Endothelial cell (in vitro differentiated cells): ENCODE measurements at places on chromosomes 3 and 15.

- DNase-seq, result no peak
Measured at GRCh38 chr15:81534124-81534523, 160.1 kb upstream of the TMC3 start.

DNA sequence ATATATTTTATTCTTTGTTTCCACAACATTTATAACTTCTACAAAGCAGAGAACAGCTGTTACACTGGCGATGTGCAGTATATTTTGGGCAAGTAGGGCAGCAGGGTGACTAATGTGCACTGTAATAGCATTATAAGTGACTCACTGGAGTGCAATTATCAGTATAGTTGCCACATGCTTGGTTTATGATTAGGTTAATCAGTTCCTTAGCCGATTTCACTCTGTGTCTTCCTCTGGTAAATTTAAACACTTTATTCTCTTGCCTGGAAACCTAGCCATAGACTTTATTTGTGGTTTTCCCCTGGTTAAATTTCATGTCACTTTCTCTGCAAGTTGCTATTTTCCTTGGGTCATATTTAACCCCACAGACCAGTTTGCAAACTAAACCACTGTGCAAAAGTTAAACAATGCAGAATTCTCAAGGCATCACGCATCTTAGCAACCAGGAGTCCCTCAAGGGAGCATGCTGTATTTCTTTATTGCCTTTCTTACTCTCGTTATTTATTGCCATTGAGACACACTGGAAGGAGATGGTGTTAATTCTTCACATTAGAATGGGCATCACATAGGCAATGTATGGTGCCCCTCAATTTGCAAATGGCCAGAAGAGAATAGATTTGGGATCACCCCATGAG lies 690.2 kb upstream of the DPPA4 start:
- DNase-seq, result no peak

- DNase-seq, result no peak
Measured at GRCh38 chr15:74449643-74450205, 11.2 kb downstream of the UBL7 start.

GRCh38 chr3:121894301-121894990 lies at the start of gene SLC15A2:
TSS of gene SLC15A2 (plus strand) at chr3:121894401. CDS start at chr3:121894477, 76 bp downstream.
- no peak for DNase-seq

DNA sequence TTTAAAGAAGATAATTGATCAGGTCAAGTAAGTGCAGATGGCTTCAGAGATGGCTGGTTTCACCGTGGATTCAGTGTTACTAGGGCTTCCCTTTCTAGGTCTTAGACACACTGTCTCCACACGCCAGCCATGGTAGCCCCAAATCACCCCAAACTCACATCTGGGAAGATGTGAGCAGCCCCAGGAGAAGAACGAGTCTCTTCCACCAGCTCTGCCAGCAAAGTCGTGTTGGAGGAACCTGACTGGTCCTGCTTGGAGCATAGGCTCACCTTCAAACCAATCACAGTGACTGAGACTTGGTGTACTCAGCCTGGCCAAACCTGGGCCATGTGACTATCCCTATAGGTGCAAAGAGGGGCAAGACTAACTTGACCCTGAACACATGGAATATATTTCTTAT lies 296.7 kb downstream of the RPLP1 start:
- no peak for DNase-seq

GRCh38 chr3:54206874-54207273 lies 84.5 kb downstream of the CACNA2D3 start:
- no peak for DNase-seq

- no peak for DNase-seq
Measured at GRCh38 chr3:72816862-72817355, 31.3 kb downstream of the SHQ1 start.

DNA sequence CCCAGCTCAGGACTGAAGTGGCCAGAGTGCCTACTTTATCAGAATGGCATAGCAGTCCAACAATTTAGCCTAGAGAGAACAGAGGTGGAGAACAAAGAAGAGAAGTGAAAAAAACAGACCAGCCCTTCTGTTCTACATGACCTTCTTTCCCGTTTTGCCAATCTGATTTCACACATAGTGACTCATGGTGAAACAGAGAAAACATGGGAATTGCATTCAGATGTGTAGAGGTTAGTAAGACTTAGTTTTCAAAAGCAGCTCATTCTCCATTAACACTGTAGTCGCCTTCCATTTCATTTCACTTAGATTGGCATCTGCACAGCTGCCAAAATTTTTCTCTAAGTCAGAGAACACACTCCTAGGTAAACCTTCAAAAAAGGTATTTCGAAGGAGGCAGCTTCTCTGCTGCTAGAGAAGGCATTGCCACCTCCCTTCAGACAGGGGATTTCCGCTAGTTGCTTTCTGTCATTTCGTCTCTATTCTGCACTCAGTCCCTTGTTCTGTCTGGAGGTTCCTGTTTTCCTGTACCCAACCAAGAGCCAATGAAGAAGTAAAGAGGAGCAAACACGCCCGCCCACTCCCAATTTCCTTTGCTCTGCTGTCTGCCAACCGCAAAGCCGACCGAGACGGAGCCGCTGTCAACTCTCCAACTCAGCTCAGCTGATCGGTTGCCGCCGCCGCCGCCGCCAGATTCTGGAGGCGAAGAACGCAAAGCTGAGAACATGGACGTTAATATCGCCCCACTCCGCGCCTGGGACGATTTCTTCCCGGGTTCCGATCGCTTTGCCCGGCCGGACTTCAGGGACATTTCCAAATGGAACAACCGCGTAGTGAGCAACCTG lies at the start of gene ARL6IP5:
TSS of gene ARL6IP5 (plus strand) at position 612 of the 842 bp plus-strand sequence. CDS start at position 723, 111 bp downstream.
- peak; percentile 86 for DNase-seq

GRCh38 chr3:8757551-8758518 lies 11.6 kb downstream of the OXTR start:
- no peak for DNase-seq

DNA sequence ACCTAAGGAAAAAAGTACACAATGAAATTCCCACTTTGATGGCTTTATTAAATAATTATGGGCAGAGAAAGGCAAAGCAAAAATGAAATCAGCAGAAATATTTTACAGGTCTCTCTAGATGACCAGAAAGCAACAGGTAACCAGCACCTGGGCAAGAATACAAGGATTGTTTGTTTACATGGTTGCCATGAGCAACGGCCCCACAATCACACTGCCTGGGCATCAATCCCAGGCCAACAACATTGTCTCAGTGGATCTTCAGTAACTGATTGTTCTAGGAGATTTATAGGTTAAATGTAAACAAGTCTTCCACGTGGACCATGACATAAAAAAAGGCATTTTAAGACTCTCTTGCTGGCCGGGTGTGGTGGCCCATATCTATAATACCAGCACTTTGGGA lies 82.6 kb downstream of the PDZRN3 start:
- no peak for DNase-seq

DNA sequence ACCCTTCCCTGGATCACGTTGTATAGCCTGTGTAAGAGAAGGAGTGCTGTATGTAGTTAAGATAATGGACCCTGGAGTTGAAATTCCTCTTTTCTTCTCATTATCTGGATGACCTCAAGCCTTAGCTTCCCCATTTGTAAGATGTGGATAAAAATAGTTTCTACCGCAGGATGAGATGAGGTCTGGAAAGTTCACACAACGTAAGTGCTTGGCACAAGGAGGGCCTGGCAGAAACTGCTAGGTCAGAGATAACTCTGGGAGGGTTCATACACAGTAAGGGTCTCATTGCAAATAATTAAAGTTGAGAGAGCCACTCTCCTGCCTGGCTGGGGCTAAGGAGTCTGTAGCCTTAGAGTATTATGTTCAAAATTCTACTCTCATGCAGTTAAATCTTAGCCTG lies 214.4 kb downstream of the LRTM1 start:
- no peak for DNase-seq

- no peak for DNase-seq
Measured at GRCh38 chr15:98604983-98605382, 43.4 kb upstream of the IGF1R start.

GRCh38 chr3:39148435-39149058 lies 4.8 kb downstream of the CSRNP1 start:
- DNase-seq, result no peak

GRCh38 chr15:22963641-22964040 lies 16.5 kb downstream of the CYFIP1 start:
- no peak for DNase-seq

DNA sequence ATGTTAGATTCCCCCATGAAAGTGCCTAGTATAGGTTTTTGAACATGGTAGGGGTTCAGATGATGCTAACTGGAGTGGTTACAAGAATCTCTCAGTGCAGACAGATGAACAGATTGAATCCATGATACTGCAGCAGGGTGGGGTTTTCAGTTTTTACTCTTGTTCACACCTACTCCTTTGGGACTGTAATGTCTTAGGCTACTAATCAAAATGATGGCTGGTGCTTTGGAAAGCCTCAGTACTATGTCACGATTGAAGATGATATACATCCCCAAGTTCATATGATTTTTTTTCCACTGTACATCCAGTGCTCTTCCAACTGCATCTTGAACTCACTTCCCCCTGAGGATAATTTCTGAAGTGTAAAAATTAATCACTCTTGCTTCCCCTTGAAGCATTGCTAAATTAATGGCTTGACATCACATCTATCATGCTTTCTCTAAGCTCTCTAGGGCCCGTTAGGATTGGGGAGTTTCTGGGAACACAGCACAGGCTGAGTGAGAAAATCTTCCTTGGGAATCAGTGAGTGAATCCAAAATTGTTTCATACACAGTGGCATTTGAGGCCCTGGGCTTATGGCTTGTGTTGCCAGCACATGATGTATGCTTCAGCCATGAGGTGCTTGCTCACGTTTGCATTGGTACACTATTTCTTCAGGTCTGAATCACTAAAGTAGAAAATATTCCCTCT lies 115.0 kb upstream of the TPRG1 start:
- no peak for DNase-seq

DNA sequence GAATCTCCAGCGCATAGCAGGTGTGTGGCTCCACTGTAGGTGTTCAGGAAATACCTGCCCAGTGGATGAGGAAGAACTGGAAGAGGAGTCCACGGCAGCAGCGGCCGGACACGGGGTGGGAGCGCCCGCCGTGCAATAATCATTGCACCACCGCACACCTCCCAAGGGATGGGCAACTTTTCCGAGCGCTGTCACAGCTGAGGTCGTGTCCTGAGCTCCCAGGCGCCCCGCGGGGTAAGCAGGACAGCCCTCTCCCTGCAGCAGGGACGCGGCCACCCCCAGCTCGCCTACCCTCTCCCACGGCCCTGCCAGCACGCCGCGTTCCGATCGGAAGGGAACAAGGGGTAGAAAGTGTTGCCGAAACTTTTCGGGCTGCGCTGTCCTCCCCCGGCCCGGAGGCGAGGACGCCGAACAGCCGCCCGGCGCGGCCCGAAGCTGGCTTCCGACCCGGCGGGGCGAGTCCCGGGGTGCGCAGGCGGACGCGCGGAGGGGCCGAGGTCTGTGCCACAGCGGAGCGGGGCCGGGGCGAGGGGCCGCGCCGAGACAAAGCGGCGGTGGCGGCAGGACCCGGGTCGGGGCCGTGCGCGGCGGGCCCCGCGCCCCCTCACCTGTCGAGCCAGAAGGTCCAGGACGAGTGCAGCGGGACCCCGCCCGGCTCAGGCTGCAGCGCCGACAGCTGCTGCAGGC lies 475 bp downstream of the EIF4E3 start:
- DNase-seq, result peak; percentile 37

- no peak for DNase-seq
Measured at GRCh38 chr3:124669470-124669869, 60.8 kb upstream of the UMPS start.

- no peak for DNase-seq
Measured at GRCh38 chr15:84741121-84741520, 7.3 kb upstream of the ZNF592 start.

GRCh38 chr3:118000219-118000618 lies 1034.4 kb downstream of the IGSF11 start:
- no peak for DNase-seq

DNA sequence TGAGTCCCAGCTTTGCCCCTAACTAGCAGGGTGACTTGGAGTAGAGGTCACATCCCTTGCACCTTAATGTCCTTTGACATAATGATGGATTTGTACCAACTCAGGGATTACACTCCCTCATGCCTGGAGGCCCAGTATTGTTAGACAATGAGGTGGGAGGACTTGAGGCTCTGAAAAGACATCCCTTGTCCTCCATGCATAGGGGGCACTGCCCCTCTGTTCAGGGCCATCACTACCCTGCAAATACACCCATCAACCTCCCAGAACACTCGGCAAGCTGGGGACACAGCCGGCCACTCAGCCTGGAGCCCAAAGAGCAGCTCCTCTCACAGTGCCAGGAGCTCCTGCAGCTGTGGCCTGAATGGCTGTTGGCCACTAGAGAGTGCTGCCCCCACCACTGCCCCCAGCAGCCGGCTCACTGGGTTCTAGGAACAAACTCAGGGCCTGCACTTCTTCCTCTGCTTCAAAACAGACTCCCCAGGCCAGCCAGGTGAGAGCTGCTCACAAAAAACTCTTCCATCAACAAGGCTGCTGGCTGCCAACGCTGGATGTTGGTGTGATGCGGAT lies 90.2 kb downstream of the GABRB3 start:
- DNase-seq, result no peak

DNA sequence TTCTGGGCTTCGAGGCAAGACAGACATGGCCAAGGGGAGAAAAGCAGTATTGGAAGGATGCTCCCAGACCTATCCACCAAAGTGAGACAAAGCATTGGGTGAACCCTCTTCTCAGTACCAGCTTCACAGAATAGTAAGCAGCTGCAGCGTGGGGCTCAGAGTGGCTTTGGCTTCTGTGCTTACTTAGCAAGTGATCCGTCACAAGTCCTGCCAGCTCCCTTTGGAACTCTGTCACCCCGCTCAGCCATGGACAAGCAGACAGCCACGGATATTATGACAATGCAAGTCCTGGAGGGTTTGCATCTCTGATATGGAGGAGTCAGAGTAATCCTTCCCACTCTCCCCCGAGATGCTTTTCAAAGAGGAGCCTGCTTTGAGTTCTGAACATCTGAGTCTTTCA lies 90.8 kb downstream of the SLCO3A1 start:
- no peak for DNase-seq

- DNase-seq, result peak; percentile 76
Measured at GRCh38 chr3:32374788-32375595, 16.7 kb upstream of the CMTM7 start.

DNA sequence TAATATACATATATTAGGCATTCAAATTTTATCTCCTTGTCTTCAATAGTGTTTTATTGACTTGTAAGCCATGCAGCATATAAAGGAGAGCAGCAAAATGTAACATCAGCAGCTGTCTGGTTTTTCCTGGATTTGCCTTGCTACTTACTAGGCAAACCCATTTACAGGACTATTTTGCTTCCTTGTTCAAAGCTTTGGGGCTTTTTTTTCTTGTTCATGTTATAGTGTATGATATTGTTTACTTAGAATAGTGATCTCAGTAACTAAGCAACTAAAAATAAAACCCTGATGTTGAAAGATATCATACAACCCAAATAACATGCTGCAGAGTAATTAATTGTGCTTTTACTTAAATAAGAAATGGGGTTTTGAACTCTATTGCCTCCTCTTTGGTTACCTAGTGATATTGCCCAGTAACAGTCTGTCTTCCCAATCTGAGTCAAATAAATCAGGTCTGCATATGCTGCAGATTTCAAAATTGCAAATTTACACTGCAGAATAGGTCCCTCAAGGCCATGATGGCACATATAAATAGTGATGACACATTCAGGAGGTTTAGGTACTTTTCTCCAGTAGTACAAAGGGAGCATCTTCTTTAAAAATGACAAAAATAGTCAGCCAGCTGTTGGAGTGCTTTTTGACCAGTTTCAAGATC lies 578.1 kb upstream of the NECTIN3 start:
- no peak for DNase-seq

- DNase-seq, result no peak
Measured at GRCh38 chr3:6531153-6531552, 329.8 kb upstream of the GRM7 start.

GRCh38 chr3:29486917-29487316 lies 206.0 kb downstream of the RBMS3 start:
- DNase-seq, result no peak
